ENCODE measurements at places on chromosomes 5 and 9.
A peak's percentile ranks its signal among the peaks of the same experiment; 100 is the strongest.

GRCh38 chr5:54944364-54944763 lies 41.0 kb downstream of the ESM1 start:
- DNase-seq, result peak; percentile 13

GRCh38 chr5:149453618-149454415 lies 74.7 kb upstream of the IL17B start:
- DNase-seq, result no peak

DNA sequence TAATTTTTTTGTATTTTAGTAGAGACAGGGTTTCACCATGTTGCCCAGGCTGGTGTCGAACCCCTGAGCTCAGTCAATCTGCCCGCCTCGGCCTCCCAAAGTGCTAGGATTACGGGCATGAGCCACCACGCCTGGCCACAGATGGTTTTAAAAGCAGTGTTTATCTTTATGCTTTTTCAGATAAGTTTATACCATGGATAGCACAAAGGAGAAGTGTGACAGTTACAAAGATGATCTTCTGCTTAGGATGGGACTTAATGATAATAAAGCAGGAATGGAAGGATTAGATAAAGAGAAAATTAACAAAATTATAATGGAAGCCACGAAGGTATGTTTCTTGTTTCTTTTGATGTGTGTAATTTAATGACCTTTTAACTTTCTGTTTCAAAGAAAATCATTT lies 35.1 kb downstream of the POLK start:
- no peak for DNase-seq

- no peak for DNase-seq
These were observed 74.0 kb upstream of the SMIM23 start for GRCh38 chr5:171711571-171711970.

- no peak for DNase-seq
These were observed 8.6 kb upstream of the ZDHHC11 start for GRCh38 chr5:859391-859790.

DNA sequence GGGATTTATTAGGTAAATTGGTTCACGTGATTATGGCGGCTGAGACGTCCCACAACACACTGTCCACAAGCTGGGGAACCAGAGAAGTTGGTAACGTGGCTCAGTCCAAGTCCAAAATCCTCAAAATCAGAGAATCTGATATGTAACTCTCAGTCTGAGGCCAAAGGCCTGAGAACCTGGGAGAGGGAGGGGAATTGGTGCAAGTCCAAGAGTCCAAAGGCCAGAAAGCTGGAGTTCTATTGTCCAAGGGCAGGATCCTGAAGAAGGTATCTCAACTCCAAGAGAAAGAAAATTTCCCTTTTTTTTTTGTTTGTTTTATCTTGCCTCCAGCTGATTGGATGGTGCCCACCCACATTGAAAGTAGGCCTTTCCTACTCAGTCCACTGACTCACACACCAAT lies 83.8 kb downstream of the PRDM9 start:
- DNase-seq, result no peak

- peak; percentile 80 for DNase-seq
These were observed 177.0 kb downstream of the CDK5RAP2 start for GRCh38 chr9:120402741-120403542.

- DNase-seq, result no peak
These were observed 77.0 kb downstream of the ANKRD55 start for GRCh38 chr5:56155992-56156584.

DNA sequence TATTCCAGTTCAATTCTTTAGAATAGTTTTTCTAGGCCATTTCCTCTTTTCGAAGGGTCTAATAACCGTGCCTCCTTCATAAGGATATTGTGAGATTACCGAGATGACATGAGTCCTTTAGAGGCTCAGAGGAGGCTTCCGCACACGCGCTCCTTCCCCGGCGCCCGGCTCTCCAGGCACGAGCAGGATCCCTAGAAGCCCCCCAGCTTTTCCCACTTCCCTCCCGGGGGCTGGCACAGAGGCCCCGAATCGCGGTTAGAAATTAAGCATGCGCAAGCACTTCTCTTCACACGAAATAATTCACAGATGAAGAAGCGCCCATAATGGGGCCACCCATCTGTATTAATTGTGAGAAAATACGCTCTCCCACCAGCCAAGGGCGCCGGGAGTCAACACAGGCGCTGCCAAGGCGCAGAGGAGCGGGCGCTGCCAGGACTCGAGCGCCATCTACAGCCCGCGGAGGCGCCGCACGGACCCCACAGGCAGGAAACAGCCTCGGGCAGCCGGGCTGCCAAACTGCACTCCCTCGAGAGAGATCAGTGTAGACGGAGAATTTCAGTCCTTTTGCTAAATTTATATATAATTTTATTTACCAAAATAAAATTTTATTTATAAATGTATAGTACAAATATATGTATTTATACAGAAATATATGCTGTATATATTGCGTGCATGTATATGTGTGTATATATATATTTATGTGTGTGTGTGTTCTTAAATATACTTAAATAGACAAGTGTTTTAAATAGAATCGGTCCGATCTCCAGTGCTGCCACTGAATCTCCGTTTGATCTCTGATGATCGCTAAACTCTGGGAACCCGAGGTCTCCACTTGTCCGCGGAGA lies 258.1 kb upstream of the NFIL3 start:
- peak; percentile 44 for DNase-seq

GRCh38 chr5:7741415-7742065 lies 109.4 kb downstream of the CFAP90 start:
- DNase-seq, result no peak

DNA sequence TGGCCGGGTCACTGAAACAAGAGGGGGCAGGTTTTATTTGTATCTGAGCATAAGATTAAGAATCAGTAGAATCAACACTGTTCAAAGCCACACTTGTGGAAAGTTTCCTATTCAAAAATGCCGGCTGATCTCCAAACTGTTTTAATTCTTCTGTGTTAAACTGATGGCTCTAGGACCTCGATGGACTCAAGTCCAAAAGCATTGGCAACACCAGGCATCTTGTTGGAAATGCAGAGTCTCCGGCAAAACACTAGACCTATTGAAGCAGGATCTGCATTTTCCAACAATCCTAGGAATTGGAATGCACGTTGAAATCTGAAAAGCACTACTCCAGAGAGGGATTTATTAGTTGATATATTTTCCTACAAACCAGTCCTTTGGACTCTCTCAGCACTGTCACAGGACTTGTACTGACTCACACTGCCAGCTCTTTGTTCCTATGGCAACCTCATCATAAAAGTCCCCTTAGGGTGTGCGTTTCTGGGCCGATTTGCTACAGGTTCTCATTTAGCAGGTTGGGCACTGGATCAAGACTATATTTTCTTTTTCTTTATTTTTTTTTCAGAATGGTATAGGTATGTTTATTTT lies 48.1 kb upstream of the PCA3 start:
- DNase-seq, result peak; percentile 76

DNA sequence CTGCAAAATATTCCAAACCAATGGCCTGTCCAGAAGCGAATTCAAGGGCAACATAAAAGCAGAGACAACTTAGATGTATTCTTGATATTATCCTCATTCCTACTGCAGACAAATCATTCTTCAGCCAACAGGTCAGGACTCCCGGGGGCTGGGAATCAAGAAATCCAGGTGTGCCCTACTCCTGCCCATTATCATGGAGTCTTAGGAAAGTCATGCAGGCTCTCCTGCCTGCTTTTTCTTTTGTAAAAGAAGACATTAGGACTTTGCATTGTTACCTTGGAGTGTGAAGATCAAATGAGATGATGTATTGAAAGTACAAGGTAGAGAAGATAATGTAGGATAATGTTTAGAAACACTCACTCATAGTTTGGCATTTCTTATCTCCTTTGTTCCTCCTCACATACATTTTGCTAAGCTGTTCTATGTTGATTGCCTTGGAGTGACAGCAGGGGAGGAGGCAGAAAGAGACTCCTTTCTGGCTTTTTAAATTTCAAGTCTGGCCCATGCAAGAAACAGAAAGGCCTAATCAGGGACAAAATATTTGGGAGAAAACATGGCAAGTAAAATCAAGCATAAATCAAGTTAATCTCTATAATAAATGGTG lies 113.8 kb downstream of the SV2C start:
- no peak for DNase-seq

GRCh38 chr5:175467983-175468690 lies 10.2 kb upstream of the SFXN1 start:
- DNase-seq, result no peak

DNA sequence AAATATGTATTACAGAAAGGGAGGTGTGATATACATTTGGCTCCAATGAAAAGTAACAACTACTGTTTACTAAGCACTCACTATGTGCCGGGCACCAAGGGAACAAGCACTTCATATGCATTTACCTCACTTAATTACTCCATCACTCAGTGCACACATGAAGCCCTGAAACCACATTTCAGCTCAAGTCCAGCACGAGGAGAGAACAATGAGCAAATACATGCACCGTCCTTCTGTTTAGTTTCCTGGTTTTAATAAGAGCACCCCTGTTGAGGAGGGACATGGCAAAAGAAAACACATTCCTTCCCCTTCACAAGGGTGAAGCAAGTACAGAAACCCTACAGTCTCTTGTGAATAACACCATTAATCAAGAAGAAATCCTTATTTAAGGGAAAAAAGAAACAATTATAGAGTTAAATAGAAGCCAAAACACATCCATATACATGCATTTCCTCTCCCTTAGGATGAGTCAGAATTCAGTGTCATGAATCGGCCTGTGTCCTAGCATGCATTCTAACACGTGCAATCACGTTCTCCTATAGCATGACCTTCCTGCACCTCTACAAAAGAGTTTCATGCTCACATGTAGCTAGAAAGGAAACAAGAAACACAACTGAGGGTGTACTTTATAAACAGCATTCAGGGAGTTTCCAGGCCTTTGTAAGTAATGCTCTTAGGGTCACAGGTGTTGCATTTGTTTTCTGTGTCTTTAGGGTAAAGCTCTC lies 411.6 kb downstream of the BNC2 start:
- DNase-seq, result no peak

GRCh38 chr9:133992780-133993634 lies 883 bp upstream of the VAV2 start:
- peak; percentile 89 for DNase-seq

GRCh38 chr5:125978015-125978414 lies 445.2 kb upstream of the GRAMD2B start:
- DNase-seq, result no peak

GRCh38 chr9:106218427-106218826 lies 524.1 kb downstream of the TMEM38B start:
- DNase-seq, result no peak

DNA sequence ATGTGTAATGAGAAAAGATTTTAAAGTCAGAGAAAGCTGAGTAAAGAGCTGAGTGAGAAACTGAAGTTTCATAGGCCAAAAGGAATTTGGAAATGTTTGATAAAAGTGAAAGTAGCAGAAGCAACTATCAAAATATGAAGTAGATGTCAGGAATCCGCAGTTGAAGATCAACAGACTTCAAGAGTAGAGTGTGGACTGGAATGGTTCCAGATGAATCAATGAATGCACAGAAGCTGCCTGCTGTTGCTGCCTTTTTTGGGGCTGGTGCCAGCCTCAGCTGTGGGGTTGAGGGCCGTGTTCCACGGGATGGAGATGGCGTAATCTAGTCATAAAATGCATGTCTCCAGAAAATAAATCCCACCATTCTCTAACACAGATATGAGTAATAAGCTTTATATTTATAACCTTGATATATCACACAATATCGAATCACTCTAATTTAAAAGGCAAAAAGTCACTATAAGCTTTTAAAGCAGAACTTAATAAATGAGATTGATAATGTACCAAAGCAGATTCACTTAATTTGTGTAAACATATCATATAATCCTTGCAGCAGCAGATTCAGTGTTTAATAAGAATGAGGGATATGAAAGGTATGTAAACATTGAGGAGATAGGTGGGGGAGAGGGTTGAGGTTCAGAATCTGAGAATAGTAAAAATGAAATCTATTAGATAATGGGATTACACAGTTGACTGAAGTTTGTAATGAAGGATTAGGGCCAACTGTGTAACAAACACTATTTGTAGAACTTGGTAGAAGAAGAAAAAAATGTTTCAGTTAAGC lies 652.3 kb upstream of the FTMT start:
- DNase-seq, result peak; percentile 87

DNA sequence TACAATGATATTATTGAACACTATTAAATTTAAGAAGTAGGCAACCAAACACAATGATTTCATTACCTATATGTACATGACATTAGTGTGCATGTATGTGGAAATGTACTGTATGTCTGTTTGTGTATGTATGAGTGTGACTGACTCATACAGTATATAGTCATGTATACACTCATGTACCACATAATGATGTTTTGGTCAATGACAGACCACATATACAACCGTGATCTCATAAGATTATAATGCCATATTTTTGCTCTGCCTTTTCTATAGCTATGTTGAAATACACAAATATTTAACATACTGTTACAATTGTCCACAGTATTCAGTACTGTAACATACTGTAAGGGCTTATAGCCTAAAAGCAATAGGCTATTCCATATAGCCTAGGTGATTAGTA lies 19.7 kb downstream of the SVEP1 start:
- no peak for DNase-seq

DNA sequence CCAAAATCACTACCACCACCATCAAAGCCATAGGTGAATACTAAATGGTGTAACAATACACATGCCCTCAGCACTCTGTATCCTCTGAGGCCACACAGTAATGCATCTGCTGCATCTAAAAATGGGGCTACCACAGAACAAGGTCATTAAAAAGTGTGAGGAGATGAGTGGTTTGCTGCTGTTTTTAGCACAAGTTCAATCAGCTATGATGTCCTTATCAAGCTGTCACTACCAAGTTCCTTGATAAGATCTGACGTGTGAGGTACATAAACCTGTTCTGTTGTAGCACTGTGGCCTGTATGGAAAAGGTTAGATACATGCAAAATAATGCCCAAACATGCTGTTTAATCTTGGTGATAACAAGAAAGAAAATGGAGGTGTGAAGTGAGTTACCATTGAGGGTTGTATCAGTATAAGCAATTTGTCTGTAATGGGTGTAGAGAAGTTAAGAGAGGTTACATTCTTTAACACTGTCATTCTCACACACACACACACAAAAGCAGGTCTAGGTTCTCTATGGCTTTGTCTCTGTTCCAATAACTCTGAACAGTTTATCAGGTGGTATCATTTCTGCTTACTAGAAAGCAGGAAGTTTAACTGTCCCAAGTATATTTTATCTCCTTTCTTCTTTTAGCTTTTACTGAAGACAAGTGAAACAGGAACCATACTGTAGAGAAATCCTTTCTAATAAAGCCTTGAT lies 252.9 kb downstream of the CWC27 start:
- DNase-seq, result no peak

DNA sequence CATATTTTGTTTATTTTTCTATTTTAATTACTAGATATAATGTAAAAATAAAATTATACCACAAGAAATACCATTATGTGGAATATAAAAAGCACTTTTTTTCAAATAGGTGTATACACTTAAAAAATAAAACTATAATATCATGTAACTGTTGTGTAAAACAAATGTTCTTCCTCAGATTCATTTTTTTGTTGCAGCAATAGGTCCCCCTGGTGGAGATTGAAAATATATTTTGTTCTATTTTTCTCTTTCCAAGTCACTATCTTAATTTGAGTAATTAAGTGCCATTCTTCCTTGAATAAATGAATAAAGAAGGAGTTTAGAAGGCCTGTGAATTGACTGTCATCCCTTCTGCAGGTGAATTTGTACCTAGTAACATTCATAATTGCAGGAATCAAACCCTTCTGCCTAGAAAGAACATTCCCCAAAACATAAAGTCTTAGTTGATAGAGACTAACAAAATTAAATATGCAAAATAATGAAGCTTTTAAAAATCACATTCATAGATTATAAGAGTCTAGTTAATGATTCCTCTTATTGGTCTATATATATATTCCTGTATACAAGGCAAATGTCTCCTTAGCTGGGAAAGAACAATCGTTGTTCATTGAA lies 23.4 kb downstream of the CETN3 start:
- peak; percentile 2 for DNase-seq

- no peak for DNase-seq
These were observed 214.9 kb downstream of the PLK2 start for GRCh38 chr5:58244819-58245475.

GRCh38 chr5:88666761-88667495 lies 216.1 kb downstream of the MEF2C start:
- no peak for DNase-seq

All from stromal cell of bone marrow (primary cell).